ENCODE measurements at places on chromosomes 16 and 17.

- DNase-seq, result no peak
Measured at GRCh38 chr16:84916850-84917249, 94.5 kb downstream of the ZDHHC7 start.

- DNase-seq, result peak; percentile 64
Measured at GRCh38 chr16:85306071-85306792, 194.0 kb upstream of the CIBAR2 start.

GRCh38 chr16:79451196-79451816 lies 149.2 kb downstream of the MAF start:
- DNase-seq, result no peak

DNA sequence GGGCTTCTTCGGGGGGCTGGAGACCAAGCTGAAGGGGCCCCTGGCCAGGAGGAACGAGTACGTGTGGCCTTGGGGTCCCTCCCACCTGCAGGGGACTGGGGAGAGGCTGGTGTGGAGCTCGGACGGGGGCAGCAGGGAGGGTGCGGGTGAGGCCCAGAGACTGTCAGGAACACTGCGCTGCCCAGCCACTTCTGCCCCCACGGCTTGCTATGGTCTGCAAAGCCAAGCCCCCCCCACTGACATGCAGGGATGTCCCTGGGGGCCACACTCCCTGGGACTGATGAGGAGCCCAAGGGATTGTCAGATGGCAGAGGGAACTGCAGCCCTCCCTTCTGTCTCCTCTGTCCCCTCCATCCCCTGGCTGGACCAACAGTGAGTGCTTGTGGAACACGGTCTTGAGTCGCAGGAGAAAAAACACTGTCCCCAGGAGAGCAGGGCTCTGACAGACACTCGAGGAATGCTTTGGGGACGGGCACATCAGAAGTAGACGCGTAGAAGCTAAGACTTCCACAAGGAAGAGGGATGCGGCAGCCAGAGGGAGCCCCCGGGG lies 34.6 kb downstream of the CIBAR2 start:
- DNase-seq, result no peak

DNA sequence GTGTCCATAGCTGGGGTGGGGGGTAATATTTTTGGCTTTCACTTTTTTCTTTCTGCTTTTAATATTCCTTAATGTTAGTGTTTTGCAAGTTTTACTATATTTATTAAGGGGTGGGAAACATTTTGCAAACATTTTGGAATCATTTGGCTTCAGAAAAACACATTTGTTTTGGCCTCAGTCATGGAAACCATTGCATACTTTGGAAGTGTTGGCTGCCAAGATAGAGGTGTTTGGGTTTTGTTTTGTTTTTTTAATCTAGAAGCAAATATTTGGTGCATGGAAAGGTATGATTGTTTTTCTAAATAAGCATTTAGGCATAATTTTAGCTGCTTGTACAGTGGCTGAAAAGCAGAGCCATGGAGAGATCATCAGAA lies 243.3 kb downstream of the KATNIP start:
- no peak for DNase-seq

DNA sequence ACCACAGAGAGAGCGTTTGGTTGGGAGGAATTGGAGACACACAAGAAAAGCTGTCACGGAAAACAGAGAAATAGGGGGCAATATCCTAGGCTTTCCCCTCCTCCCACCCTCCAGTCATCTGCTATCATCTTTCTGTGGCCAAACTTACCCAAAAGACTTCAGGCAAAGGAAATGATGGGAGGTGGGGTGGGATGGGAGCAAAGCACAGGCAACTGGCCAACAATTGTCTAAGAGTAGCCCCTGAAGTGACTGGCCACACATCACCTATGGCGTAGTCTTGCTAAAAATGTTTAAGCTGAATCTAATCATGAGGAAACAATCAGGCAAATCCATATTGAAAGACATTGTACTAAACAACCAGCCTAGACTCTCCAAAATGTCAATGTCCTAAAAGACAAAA lies 46.9 kb upstream of the ALOX12 start:
- no peak for DNase-seq

GRCh38 chr16:59864981-59865666 lies 1131.0 kb upstream of the GOT2 start:
- DNase-seq, result no peak

- DNase-seq, result no peak
Measured at GRCh38 chr17:49890077-49890821, 42.4 kb upstream of the TAC4 start.

GRCh38 chr17:36937959-36938565 lies 787 bp downstream of the LHX1 start:
- no peak for DNase-seq

- no peak for DNase-seq
Measured at GRCh38 chr16:28502290-28502689, 4.3 kb downstream of the IL27 start.

- peak; percentile 96 for DNase-seq
Measured at GRCh38 chr17:42577532-42578281, at the start of gene PSMC3IP. TSS of gene PSMC3IP (minus strand) at chr17:42577729. CDS start at chr17:42577686, 43 bp downstream.

DNA sequence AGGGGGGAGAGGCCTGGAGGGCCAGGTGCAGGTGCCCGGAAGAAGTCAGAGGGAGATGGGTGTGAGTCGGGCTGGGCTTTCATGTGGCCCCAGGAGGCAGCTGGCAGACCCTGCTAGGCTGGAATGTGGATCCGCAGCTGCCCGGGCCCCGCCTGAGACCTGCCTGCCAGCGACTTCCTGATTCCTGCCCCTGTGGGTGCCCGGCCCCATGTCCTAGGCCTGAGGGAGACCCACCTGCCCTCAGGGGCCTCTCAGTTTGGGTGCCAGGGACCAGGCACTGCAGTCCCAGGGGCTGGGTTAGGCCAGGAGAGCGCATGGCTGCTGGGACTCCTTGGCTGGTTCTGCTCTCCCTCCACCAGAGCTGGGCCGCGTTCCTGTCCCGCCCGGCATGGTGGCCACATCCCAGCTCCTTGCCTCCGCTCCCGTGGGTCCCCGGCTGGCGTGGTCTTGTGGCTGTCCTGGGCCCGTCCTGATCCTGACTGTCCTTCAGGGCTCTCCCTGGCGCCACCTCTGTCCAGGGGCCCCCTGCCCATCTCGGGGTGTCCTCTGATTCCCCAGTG lies 22.1 kb upstream of the SPNS2 start:
- no peak for DNase-seq

GRCh38 chr16:70746040-70746707 lies 54.8 kb downstream of the VAC14 start:
- no peak for DNase-seq

DNA sequence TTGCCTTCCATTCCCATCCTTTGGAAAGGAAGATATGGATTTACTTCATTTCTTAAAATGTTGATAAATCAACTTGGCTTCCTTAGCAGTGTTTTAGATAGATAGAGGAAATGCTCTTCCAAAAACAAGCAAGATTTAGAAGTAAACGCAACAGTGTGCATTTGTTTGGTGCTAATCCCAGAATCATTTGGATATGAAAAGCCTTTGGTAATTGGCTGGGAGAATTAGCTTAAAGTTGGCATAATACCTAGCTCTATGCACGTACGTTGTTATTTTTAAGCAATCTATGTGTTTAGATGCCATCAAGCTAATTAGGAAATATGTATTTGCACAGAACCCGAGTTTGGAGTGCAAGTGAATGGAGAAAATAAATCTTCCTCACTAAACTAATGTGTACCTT lies 415.3 kb downstream of the GRIN2A start:
- no peak for DNase-seq

DNA sequence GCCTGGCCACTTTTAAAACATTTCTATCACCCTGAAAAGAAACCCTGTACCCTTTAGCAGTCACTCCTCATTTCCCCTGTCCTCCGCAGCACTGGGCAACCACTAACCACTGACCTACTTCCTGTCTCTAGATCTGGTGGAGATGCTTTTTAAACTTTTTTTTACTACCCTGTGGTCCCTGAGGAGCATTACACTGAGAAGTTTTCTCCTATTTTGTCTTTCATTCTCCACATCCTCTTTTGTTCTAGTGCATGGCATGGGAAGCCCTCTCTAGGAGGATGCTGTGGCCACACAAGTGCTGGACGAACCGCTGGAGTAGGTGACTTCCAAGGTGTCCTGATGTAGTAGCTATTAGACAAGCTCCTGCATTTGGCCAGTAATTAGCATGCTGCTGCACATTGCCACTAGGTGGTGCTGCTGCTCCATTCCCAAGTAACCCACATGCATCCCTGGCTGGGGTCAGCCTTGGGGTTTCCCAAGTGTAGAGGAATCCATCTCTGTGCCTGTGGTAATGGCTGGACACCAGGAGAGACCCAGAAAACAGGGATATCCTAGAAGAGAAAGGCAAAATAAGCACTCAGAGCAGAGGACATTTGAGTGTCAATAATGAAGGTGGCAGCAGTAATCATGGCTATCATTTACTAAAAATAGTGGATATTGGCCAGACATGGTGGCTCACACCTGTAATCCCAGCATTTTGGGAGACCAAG lies 143.8 kb upstream of the CRHR1 start:
- peak; percentile 44 for DNase-seq

DNA sequence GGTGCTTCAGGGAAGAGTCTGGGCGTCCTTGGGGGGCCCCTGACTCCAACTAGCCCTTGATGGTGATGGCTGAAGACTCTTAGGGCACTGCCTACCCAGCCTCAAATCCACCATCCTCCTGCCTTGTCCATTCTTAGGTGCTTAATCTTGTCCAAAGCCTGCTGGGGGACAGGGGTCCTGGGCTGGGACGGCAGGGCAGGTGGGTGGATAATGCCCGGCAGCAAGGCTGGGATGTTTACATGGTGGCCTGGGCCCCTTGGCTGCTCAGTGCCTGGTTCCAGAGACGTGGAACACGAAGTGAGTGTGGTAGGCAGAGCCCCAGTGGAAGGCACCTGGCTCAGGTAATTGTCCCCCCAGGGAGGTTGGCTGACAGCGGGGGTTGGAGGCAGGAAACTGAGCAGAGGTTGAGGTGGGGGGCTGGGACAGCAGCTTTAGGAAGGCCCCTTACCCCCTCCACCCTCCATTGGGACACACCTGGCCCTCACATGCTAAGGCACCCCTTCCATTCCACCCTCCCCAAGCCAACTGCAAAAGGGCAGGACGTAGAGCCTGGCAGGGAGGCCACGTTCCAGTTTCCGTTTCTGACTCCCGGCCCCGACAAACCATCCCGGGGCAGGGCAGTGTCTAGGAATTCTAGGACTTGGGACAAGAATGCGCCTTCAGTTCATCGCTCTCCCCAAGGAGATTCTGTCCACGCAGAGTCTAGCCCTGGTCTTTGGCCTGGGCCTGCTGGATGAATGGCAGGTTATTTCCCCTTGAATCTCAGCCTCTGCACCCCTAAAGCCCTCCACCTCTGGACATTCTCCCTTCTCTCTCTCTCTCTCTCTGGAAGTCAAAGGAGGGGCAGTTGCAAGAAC lies 1.9 kb downstream of the FOXJ1 start:
- no peak for DNase-seq

- no peak for DNase-seq
Measured at GRCh38 chr17:79907217-79907715, 68.0 kb upstream of the CBX4 start.

Data from GM12892 (cell line).